Large intestine (tissue), 12 donors: ENCODE measurements at places on chromosomes 12 and 14. TPM values are rescaled to one million over a fixed set of nuclear protein-coding genes. Genes with fewer than 3 reads are reported as not detected.

FGF23 gene
- polyA plus RNA-seq = 6.5 TPM

XPOT gene
- polyA plus RNA-seq = 27.6 TPM

RNASE1 gene
- polyA plus RNA-seq = 107 TPM

RHOJ gene
- polyA plus RNA-seq = 20.7 TPM

MYO1H gene
- 1.0 TPM for polyA plus RNA-seq

SRRM4 gene
- polyA plus RNA-seq = 1.6 TPM

DUSP16 gene
- polyA plus RNA-seq = 51.7 TPM

SMCO2 gene
- polyA plus RNA-seq = 0.25 TPM

RNASE3 gene
- polyA plus RNA-seq = 0.18 TPM

RNASE2 gene
- 0.39 TPM for polyA plus RNA-seq

SERPINA9 gene
- polyA plus RNA-seq = not detected

KIF26A gene
- 8.8 TPM for polyA plus RNA-seq

GRCh38 chr12:100674036-100674888, 100.8 kb downstream of the GAS2L3 start:
- DNase-seq = no peak

DNA sequence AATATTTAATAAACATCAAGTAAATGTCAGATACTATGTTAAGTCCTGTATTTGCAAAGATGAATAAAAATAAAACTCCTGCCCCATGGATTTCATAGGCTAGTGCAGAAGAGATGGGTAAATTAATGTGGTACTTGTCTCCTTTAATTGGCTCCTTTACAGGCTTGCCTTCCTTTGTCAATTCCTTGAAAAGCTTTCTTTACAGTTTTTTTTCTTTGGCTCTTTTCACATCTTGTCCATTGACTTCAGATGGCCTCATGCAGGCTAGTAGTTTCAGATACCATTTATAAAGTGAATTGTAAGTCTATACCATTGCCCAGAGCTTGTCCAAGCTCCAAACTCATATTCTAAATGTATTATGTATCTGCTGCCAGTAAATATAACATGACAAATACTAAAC, 128.7 kb upstream of the GARIN2 start:
- DNase-seq = no peak

DNA sequence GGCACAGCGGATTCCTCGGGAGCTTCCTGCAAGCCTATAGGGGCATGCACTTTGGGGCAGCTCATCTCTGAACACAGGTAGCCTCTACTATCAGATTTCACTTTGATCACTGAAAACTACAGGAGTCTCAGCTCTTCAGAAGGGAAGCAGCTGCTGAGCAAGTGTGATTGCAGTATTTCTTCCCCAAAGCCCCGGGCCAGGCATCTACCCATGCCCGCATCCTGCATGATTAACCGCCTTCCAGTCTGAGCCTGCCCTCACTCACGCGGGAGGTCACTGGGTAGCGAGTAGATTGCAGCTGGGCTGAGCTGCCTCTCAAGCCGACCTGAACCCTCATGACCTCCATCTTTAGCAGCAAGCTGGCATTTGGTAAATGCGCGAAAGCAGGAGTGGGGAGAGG, 334.7 kb downstream of the DPF3 start:
- DNase-seq = no peak

DNA sequence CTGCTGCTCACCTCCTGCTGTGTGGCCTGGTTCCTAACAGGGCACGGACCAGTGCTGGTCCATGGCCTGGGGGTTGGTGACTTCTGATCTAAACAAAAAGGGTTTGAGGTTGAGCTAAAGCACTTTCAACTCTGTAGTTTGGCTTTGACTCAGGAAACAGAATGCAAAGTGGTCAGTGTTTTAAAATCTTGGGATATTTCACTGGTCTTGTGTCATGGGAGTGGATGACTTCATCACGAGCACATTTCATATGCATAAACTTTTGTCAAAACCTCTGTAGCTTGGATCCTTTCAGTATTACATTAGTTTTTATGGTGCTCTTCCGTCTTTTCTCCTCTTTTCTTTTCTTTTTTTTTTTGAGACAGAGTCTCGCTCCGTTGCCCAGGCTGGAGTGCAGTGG, 25.6 kb downstream of the FAM161B start:
- DNase-seq = no peak

- no peak for DNase-seq
Observed at GRCh38 chr14:61130512-61131260, 149.6 kb downstream of the SLC38A6 start.

GRCh38 chr14:91577632-91578233, 67.6 kb upstream of the PPP4R3A start:
- no peak for DNase-seq

- DNase-seq = no peak
Observed at GRCh38 chr12:22399464-22400180, 65.1 kb upstream of the ST8SIA1 start.

DNA sequence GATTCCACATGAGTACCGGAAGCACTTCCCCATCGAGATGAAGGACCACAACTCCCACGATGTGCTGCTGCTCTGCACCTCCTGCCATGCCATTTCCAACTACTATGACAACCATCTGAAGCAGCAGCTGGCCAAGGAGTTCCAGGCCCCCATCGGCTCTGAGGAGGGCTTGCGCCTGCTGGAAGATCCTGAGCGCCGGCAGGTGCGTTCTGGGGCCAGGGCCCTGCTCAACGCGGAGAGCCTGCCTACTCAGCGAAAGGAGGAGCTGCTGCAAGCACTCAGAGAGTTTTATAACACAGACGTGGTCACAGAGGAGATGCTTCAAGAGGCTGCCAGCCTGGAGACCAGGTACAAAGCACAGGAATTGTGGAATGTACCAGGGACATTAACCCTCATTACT, 22.4 kb upstream of the GALNT16 start:
- DNase-seq = no peak

- DNase-seq = no peak
Observed at GRCh38 chr12:121455766-121456420, 56.0 kb downstream of the RNF34 start.

DNA sequence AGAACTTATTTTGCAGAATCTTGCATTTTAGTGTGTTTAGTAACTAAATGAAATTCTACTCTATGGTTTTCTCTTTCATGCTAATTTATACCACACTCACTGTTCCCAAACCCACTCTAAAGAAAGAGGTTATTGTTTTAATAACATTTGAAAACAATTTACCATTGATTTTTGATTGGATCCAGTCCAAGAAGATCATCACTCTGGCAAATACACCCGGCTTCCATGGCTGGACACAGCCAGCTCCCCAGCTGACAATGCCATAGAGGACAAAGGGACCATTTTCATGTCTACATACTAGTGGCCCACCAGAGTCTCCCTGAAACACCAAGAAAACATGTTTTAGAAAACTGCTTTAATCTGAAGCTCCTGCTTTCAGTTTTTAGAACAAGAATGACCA, 42.4 kb downstream of the OVCH1 start:
- no peak for DNase-seq

DNA sequence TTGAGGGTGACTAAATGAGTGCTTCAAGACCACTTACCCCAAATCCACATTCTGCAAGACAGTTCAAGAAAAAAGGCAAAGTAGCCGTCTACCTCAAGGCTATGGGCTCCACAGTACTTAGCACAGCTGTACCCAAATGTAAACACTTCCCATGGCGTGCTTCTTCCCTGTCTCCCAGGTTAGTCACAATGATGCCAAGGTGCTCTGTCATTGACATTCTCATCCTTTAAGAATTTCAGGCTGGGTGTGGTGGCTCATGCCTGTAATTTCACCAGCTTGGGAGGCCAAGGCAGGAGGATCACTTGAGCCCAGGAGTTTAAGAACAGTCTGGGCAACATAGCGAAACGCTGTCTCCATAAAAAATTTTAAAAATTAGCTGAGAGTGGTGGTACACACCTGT, 51.2 kb upstream of the CERS5 start:
- no peak for DNase-seq

DNA sequence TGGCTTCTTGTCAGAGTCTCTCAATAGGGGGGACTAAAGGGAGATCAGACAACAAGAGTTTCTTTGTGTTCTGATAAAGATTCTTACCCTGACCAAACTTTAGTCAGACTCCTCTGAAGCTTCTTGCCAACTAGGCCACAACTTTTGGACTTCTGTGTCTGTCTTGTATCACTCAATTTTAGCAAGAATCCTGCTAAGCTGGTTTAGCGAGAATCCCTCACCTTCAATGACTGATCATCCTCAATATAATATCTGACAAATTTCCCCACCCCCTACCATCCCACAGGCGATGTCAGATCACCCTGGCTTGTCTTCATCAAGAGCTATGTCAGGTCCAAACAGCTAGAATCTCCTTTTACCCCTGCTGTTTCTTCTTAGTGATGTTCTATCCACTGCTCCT, 215.2 kb downstream of the RASSF9 start:
- DNase-seq = no peak

DNA sequence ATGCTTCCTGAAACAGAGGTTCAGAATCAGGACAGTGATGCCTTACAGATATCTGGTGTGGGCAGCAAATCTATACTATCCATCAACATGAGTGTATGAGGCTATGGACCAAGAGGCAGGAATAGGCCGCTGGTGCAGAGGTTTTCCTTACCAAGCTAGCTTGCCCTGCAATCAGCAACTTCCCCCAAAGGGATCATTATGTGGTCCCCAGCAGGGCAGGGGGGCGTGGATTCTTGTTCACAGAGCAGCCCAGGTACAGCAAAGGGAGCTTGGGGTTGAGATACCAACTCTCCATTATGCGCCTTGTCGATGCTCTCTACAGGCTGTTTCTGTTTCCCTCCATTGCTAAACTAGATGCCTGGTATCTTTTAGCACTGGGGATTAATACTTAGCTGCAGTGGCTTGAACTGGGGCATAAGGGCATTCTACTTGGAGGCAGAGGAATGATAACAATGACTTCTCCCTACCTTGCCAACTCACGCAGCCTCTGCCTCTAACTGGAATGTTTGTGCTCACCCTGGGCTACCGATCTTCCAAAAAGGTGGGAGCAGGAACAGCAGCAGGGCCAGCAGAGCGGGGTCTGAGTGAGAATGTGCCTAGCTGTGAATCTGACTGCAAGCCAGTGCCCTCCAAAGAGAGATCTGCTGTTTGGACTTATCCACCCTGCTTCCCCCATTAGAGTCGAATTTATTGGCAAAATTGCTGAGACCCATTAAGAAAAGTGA, 10.3 kb upstream of the KRT1 start:
- DNase-seq = no peak

DNA sequence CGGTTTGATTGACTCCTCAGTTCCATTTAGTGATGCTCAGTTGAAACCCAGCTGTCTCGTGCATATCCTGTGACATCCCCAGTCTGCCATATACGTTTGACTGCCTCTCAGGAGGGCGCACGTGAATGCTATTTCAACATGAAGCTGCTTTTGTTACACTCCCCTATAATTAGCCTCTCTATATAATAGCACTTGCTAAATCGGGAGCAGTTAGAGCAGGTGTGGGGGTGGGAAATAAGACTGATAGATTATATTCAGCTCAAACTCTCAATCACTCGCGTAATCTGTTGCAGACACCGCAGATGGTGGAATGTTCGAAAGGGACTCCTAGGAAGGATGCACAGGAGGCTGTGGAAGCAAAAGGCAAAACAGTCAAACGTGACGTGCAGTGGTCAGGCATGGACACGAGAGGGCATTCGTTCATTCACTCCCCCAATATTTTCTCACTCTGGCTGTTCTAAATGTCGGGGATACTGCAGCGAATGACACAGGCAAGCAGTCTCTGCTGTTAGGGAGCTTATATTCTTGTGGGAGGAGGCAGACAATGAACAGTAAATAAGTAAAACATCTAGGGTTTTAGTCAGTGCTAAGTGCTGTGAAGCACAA, 29.8 kb downstream of the KCNA1 start:
- DNase-seq = no peak

- no peak for DNase-seq
Observed at GRCh38 chr12:111029732-111030131, 109.4 kb upstream of the MYL2 start.

- DNase-seq = no peak
Observed at GRCh38 chr14:61328626-61329262, 7.4 kb downstream of the PRKCH start.

DNA sequence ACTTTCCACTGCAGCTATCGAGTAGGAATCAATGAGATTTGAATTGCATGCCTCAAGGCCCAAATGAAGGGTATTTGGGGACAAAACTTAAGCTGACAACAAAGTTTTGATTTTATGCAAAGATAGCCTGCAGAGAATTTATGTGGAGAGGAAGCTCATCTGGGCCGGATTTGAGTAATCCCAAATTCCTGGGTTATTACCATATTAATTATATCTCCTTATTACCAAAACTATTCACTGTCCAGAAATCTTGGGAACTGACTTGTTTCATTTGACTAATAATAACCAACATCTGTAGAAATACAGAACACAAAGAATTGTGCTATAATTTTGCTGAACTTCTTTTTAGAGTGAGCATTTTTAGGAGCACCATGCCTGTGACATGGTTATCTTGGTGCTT, 70.4 kb downstream of the KITLG start:
- no peak for DNase-seq

DNA sequence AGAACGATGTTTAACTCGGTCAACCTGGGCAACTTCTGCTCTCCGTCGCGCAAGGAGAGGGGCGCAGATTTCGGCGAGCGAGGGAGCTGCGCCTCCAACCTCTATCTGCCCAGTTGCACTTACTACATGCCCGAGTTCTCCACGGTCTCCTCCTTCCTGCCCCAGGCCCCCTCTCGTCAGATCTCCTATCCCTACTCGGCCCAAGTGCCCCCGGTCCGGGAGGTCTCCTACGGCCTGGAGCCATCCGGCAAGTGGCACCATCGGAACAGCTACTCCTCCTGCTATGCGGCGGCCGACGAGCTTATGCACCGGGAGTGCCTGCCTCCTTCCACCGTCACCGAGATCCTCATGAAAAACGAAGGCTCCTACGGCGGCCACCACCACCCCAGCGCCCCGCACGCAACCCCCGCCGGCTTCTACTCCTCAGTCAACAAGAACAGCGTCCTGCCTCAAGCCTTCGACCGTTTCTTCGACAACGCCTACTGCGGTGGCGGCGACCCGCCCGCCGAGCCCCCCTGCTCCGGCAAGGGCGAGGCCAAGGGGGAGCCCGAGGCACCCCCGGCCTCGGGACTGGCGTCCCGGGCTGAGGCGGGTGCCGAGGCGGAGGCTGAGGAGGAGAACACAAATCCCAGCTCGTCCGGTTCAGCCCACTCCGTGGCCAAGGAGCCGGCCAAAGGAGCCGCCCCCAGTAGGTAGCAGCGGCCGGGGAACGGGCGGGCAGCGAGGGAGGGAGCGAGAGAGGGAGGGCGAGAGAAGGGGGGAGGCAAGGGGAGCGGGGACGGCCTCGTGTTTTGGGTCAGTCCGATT, 513 bp downstream of the HOXC11 start:
- peak; percentile 59 for DNase-seq

GRCh38 chr14:55814064-55814463, 234.1 kb downstream of the KTN1 start:
- no peak for DNase-seq

DNA sequence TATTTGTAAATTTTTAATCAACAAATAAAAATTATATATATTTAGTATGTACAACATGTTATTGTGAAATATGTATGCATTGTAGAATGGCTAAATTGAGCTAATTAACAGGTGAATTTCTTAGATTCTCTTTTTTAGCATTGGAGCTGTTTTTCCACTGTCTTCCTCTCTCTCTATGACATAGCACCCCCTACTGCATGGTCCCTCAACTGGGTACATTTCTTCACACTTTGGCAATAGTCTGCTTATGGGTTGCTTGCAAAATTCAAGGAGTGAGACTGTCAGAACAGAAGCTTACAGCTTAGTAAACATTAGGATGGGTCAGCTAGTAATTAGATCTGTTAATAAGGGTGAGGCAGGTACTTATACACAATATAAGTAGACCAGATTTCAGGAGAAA, 658.5 kb upstream of the MGAT4C start:
- no peak for DNase-seq

- no peak for DNase-seq
Observed at GRCh38 chr14:22046063-22046462, 372.4 kb upstream of the OR4E1 start.
